ENCODE measurements at places on chromosomes 2 and 18.

GRCh38 chr18:79616651-79617510 is 62.7 kb upstream of the CTDP1 start:
- no peak for DNase-seq

- no peak for DNase-seq
Measured at GRCh38 chr18:62660691-62661090, 54.6 kb upstream of the PHLPP1 start.

- no peak for DNase-seq
Measured at GRCh38 chr2:7476371-7476770, 559.2 kb downstream of the RNF144A start.

- no peak for DNase-seq
Measured at GRCh38 chr2:69084492-69084891, 71.5 kb downstream of the ANTXR1 start.

GRCh38 chr18:66647671-66648070 is 43.8 kb upstream of the CDH19 start:
- no peak for DNase-seq

DNA sequence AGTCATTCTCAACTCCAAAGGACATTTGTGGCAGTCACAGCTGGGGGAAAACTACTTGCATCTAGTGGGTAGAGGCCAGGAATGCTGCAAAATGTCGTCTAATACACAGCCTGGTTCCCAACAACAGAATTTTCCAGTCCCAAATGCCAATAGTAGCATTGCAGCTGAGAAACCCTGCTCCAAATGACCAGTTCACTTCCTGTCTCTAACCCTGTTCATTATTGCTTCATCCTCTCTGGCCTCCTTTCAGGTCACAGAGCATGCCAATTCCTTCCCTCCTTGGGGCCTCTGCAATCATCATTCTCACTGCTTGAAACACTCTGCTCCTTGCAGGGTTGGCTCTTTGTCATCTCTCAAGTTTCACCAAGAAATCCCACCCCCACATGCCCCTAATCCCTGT is 139.1 kb downstream of the IRS1 start:
- DNase-seq = no peak
